Fibroblast of gingiva (primary cell): ENCODE measurements at places on chromosomes 5 and 9.
A peak's percentile ranks its signal among the peaks of the same experiment; 100 is the strongest.

GRCh38 chr5:95007921-95008597 lies 276.8 kb downstream of the MCTP1 start:
- no peak for DNase-seq

DNA sequence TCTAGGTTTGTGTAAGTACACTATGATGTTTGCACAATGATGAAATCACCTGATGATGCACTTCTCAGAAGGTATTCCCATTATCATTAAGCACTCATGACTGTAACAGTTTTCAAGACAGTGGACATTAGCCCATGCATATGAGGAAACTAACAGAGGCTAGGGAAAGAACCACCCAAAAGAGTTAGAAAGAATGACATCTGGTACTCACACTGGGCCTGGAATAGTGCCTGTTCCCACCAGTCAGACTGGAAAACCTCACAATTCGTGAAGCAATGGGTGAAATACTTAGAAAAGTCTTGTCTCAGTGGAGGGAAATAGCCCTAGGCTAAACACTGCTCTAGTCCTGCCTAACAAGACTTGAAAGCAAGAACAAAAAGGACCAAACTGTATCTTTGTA lies 117.4 kb upstream of the GDNF start:
- DNase-seq = no peak

- no peak for DNase-seq
These were observed 85.0 kb downstream of the LHFPL2 start for GRCh38 chr5:78563621-78564020.

- no peak for DNase-seq
These were observed 1227.2 kb upstream of the WWC1 start for GRCh38 chr5:167064198-167064776.

DNA sequence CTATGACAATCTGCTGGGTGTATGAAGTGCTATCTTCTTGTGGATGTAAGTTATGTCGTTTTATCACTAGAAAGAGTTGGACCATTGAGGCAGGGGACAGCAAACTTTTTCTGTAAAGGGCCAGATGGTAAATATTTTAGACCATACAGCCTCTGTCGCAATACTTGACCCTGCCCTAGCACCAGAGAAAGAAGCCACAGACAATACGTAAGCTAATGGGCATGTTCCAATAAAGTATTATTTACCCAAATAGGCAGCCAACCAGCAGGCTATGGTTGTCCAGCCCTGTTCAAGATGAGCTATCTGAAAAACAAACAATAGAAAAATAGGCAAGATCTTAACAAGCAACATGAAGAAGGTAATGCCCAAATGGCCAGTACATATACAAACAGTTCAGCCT lies 36.4 kb downstream of the MTX3 start:
- DNase-seq = peak; percentile 76

DNA sequence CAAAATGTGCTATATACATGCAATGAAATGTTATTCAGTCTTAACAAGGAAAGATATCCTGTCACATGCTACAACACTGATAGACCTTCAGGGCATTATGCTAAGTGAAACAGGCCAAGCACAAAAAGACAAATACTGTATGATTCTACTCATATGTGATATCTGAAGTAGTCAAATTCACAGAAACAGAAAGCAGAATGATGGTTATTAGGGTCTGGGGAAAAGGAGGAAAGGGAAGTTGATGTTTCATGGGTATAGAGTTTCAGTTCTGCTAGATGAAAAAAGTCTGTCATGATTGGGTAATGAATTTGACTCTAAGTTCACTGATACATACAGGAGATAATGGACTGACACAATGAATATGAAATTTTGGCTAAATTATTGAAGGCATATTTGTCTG lies 11.2 kb upstream of the RIC1 start:
- DNase-seq = no peak

DNA sequence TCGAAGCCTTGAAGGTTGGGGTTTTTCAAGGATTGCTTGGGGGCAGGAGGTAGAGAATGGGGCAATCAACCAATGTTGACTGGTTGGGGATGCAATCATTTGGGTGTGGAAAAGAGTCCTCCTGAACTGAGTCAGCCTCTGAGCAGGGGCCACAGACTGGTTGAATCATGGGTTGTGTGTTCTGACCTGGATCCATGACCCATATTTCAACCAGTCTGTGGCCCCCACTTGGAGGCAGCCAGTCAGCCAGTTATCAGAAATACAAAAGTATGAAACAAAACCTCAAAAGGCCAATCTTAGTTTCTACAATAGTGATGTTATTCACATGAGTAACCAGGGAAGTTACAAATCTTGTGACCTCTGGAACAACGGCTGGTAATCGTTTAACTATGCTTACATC lies 81.4 kb upstream of the RANBP6 start:
- peak; percentile 64 for DNase-seq
